ENCODE measurements at places on chromosomes 11 and 22.

DNA sequence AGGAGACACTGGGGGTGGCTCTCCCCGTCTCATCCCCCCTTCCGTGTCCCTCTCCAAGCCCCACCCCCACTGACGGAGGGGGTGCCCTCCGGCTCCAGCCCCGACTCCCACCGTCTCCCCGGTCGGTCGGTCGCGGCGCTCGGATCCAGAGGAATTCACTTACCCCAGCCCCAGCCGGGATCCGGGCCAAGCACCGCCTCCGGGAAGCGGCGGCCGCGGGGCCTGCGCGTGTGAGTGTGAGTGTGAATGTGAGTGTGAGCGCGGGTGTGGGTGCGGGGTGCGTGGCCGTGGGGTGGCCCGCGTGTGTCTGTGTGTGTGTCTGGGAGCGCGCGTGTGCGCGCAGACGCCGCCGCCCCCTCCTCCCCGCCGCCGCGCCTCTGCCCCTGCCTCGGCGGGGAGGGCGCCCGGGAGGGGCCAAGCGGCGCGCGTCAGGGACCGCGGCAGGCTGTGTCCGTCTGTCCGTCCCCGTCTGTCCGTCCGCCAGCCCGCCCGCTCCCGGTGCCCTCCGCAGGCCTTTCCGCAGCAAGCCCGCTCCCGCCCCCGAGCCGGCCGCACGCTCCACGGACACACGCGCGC, at the start of gene ELFN2:
Gene ELFN2, minus strand, starts transcription at position 345 of the 576 bp plus-strand sequence. CDS start 51,945 bp downstream, outside the sequence.
- DNase-seq = no peak

GRCh38 chr11:96132437-96132836, 208.5 kb upstream of the MTMR2 start:
- DNase-seq = no peak

DNA sequence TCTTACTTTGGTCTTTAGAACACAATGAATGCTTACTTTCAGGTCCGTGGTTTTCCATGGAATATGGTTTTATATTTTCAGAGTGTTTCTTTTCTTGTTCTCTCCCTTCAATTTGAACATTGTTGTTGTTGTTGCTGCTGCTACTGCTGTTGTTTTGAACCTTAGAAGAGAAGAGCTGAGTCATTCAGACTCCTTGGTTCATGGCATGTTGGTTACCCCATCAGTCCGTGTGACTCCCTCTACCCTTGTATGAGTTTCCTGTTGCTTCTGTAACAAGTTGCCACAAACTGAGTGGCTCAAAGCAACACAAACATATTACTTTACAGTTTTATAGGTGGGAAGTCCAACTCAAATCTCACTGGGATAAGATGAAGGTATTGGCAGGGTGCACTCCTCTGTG, 511.0 kb downstream of the INSC start:
- peak; percentile 68 for DNase-seq

GRCh38 chr11:126560221-126560620, 204.7 kb downstream of the ST3GAL4 start:
- no peak for DNase-seq

DNA sequence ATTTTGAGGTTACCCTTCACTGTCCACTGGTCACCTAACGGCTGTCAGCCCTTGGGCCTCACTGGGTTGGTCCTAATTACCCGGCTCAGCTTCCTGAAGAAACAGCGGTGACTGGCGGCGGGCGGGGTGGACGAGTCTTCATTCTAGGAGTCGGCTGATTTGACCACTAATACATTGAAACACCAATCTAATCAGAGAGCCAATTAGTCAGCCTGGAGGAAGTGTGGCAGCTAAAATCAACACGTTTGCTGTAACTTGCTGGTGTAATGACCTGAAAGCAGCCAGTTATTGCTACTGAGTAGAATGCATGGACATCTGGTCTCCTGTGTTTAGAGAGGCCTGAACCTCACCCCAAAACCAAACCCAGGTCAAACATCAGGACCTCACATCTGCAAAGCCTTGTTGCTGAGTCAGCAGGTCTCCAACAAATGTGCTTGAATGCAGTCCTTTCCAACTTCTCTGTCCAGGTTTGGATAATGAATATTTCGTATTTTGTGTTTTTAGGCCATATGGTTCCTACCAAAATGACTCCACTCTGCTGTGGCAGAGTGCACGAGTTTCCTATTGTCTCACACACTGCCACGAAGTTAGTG, 496.4 kb downstream of the BRD1 start:
- DNase-seq = no peak

- DNase-seq = no peak
Measured at GRCh38 chr22:49394116-49394785, 433.4 kb downstream of the BRD1 start.

GRCh38 chr11:123217897-123218296, 22.8 kb upstream of the CLMP start:
- DNase-seq = peak; percentile 89

- DNase-seq = no peak
Measured at GRCh38 chr11:78045851-78046485, 17.7 kb upstream of the THRSP start.

DNA sequence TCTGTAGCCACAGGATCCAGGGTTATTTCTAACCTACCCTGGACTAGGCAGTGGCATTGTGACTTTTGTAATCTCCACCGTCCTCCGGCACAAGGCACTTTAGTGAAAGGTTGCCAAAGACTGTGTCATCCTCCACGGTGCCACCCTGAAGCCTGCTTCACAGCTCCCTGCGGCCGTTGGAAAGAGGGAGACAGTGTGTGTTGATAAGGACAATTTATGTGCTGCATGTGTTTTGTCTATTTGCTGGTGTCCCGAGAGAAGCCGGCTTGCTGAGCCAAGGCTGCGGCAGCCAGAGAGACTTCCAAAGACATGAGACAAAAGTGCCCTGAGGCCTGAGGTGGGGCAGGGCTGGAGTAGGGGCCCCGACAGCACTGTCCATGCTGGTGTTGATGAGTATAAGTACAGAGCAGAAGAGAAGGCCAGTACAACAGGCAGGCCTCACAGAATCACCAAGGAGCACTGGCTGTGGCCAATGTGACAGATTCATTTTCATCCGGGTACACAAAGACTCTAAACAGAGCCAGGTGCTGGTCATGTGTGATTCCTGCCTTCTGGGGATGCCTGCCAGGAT, 40.9 kb downstream of the GALNT18 start:
- no peak for DNase-seq

DNA sequence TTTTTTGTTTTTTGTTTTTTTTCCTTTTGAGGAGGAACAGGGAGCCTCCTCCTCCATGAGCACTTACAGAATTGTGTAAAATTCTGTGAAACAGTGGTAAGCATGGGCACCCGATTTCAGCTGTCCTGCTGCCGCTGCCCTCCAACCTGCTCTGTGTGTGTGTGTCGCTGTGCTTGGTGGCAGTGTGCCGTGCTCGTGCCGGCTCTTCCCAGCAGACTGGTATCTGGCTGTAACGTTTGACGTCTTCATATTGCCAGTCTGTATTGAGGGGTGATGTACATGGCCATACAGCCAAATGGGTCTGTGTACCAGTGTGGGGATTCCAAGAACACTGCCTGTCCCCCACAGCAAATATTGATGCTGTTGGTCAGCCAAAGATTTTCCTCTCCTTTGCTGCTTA, 97.1 kb downstream of the CWC15 start:
- DNase-seq = no peak

DNA sequence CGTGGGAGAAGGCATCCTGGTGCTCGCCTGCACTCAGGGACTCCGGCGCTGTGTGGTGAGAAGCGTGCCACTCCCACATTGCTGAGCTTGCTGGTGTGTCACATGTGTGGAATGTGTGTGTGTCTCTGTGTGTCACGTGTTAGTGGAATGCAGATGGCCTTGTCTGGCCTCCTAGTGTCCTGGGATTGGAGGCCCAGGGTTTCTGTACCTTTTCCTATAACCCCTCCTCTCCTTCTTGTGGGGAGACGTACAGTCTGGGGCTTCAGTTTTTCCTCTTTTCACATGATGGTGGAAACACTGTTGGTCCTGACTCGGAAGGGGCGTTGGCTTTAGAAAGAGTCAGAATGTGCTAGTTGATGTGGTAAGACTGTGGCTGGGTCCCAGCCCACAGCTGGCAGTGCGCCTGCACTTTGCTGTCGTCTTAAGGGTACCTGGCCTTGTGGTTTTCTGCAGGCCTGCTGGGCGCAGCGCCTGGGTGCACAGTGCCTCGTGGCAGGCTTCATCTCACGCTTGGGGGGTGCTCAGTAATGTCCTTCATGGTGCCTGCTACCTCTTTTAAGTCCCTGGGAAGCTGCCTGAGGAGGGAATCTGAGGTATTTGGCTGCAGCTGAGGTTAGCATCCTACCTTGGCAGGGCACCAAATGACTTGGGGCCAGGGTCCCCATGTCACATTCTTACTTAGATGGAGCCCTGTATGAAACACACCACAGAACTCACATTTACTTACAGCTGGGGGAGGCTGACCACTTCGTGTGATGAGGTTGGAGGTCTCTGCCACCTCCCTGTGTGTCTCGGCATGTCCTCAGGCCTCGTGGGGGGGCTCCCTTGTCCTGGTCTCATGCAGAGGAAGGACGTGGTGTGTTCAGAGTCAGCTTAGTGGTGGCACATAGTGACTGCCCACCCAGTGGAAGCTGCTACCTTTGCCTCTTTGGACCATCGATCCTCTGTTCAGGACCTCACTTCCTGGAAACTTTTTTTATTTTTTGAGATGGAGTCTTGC, 61.9 kb downstream of the MED15 start:
- peak; percentile 96 for DNase-seq

DNA sequence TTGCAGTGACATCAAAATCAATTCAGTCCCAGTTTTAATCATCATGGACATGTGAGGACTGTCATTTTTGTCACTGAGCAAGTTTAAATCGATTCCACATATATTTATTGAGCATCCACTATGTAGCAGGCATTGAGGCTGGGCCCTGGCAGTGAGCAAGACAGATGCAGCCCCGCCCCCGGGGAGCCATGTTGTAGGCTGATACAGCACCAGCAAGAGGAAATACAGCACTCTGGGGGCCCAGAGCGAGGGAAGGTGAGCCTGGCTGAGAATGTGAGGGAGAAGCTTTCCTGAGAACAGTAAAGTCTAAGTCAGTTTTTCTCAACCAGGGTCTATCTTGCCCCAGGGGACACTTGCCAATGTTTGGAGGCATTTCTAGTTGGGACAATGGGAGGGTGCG, 108.6 kb upstream of the ASPHD2 start:
- DNase-seq = no peak

DNA sequence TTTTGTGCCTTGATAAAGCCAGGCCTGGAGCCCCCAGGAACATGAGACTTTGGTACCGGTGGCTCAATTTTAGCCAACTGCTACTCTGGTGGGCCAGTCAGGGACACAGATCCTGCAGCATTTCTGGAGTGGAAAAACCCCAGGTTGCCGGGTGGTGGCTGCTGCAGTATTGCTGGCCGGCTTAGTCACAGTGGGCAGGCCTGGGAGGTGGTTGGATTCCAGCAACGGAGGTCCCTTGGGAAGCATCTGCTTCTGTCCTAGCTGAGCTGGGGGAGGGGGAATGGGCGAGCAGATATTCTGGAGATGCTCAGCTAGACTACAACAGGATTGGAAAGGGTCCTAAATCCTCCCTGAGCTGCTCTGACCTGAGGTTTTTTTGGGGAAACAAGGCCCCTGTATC, 31.6 kb upstream of the ACCSL start:
- DNase-seq = no peak

DNA sequence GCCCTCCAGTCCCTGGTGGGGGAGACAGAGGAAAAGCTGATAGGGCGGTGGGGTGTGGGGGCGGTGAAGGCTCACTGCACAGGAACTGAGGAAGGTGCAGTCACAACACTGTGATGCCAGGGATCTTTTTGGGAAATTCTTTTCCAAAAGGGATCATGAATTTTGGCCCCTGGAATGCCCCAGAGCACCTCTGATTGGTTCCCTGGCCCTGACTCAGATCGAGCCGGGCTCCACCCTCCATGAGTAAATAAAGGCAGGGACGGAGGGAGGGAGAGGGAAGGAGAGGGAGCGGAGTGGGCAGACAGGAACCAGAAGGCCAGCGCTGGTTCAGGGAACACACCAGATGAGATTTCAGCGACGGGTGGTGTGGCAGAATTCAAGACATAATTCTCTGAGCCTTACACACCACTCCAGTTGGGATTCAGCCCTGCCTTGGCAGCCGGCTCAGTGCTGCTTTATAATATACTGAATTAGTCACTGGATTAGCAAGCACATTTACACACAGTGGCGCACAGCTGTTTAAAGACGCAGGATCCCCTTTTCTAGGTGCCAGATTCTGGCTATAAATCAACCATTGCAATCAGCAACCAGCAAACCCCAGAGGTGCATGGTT, 80.3 kb downstream of the ETS1 start:
- peak; percentile 91 for DNase-seq

DNA sequence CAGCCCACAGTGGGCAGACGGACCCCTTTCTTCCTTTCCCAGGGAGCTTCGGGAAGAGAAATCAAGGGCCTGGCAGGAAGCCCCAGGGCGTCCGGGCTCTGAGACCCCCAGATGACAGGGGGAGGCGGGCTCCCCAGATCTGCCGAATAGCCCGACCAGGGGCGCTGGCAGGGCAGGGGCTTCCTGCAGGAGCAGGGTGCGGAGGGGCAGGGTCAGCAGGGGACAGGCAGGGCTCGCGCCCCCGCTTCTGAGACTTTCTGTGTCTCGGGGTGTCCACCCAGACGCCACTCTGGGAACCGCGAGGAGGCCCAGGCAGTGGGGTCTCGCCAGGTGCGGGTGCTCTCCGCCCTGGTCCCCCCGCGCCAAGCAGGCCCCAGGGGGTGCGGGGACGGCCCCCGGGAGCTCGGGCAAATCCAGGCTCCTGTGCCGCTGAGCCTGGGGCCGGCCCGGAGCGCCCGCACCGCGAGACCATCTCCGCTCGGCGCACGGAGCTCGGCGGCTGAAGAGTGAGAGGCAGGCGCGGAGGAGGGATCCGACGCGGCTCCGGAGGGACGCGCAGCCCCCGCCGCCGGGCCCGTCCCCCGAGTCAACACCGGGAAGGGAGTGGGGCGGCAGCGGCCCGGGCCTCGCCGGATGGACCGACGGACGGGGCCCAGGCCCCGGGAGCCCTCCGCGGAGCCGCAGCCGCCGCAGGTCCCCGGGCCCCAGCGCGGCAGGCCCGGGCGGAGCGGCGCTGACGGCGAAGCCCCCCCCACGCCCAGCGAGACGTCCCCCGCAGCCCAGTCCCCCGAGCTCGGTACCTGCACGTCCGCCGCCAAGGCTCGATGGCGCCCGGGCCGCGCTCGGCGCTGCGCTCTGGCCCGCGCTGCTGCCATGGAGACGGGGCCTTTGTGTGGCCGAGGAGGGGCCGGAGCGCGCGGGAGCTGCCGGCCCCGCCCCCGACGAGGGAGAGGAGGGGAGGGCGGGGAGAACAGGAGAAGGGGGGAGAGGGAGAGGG, at the start of gene PLXNB2:
Gene PLXNB2, minus strand, starts transcription at position 894 of the 997 bp plus-strand sequence. CDS start 17,062 bp downstream, outside the sequence.
- DNase-seq = no peak

- no peak for DNase-seq
Measured at GRCh38 chr22:49295851-49296560, 531.7 kb downstream of the BRD1 start.

DNA sequence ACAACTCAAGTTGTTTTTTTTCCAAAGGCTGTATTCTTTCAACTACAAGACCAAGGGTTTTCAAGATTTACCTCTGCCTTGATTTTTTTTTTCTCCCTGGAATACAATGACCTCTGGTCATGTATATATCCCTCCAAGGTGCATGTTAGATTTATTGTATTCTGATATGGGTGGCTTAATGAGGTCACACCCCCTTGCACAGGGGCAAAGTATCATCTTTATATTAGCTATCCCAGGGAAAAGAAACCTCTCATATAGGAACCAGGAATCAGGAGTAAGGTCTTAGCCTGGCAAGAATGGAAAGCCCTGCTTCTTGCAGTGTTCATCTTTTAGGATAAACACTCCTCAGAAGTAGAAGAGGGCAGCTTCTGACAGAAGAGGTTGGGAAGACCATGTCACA, 516.9 kb upstream of the TENM4 start:
- no peak for DNase-seq
